Inflammatory macrophage treated with lipopolysaccharide for 1 hour (primary cell): ENCODE measurements at places on chromosomes 7 and 10.
A peak's percentile ranks its signal among the peaks of the same experiment; 100 is the strongest.

DNA sequence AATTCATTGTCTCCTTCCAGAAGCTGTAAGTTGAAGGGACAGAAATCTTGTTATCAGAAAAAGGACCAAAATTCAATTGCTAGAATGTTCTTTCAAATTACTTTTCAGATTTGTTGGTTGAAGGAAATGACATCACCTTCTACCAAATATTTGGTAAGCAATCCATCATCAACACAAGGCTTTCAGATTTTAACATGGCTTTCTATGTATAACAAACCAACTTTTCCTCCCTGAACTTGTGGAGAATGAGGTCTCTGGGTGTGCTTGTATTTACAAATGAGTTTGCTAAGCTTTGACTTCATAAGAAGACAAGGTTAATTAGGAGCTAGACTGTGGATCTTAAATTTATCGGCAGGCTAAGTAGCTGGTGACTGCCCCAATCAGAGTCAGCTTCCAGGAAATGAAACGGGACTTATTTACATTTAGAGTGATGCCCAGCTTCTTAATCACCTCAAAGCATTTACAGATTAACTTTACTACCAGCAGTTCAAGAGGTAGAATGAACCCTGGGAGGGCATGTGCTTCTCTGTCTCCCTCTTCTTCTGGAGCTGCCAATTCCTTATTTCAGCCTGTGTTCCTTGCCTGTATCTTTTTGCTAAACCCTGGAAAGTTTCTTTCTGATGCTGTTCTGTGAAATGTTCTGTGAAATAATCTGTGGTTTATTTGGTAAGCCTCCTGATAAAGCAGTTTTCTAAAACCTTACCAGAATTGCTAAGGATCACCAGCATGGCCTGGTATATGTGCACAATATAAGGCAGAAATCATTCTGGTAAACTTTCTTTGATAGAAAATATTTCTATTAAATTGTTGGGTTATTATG, 248.8 kb upstream of the FZD8 start:
- no peak for DNase-seq

DNA sequence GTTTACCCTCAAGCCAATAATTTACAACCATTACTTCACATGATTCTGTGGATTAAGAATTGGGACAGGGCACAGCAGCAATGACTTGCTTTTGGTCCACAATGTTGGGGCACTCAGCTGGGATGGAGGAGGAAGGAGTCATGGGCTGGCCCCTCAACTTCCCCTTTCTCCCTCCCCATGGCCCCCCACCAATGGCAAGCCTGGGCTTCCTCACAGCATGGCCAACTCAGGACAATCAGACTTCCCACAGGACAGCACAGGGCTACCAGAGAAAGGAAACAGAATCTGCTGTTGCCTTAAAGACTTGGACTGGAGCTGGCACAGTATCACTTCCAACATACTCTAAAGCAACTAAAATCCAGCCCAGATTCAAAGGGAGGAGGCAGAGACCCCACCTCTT, 160.7 kb downstream of the PTPN20 start:
- no peak for DNase-seq

DNA sequence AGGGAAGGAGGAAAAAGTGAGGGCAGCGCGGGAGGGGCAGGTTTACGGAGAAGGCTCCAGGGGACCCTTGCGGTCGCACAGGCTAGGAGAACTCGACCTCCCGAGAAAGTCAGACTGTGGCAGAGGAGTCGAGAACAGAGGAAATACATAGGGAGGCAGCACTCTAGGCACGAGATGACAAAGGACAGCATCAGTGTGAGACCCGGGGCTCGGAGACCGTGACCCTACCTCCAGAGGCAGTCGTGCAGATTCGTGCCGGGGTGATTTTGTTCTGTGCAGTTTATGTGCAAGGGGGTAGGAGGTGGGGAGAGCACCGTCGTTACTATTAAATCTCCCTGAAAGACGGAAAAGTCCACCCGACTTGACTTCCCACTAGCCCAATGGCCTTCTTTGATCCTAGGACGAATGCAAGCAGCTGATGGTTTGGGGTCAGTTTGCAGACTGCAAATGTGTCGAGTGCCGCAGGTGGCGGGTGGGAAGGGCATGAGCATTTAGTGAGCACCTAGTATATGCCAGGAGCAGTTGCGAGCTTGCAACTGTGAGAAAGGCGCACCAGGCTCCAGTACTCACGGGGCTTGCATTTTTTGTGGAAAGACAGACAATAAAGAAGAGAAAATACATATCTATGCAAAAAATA, 674 bp upstream of the OSBPL3 start:
- DNase-seq = peak; percentile 23

GRCh38 chr10:70174058-70174741, 3.9 kb upstream of the SAR1A start:
- peak; percentile 69 for DNase-seq

GRCh38 chr7:9890092-9890491, 1083.6 kb upstream of the PHF14 start:
- DNase-seq = no peak

GRCh38 chr7:74272305-74273038, 16.7 kb upstream of the CLIP2 start:
- peak; percentile 92 for DNase-seq

DNA sequence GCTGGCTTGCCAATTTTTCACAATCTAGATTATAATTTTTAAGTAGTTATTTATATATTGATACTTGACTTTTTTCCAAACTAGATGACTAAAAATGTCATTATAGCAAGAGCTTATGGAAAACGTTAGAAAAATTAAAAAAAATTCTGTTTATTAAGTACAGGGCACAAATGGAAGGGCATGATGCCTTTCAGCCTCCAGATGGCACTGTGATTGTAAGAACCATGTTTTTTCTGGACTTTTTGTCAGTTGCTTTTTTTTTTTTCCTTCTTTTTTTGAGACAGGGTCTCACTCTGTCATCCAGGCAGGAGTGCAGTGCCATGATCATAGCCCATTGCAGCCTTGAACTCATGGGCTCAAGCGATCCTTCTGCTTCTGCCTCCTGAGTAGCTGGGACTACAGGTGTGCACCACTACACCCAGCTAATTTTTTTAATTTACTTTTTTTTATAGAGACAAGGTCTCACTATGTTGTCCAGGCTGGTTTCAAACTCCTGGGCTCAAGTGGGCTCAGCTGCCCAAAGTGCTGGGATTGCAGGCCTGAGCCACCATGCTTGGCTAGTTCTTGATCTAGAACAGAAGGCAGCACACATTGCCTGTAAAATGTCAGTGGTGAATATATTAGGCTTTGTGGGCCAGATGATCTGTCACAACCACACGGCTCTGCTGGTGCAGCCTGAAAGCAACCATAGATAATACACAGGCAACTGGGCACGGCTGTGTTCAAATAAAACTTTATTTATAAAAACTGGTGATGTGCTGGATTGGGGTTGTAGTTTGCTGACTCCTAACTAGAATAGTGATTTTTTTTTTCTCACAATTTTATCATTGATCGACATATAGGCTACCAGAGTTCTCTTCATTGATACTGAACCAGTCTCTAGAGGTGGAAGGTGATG, 27.4 kb downstream of the UCMA start:
- peak; percentile 6 for DNase-seq
